Cerebellar nuclear complex (tissue), 1 donor: ENCODE measurements at places on chromosomes 7 and 10.

- no peak for DNase-seq
Observed at GRCh38 chr7:274266-274665, 15.7 kb upstream of the FOXL3 start.

GRCh38 chr7:147516391-147516790 lies 1074.2 kb upstream of the C7orf33 start:
- no peak for DNase-seq

GRCh38 chr10:60534761-60535389 lies 145.2 kb upstream of the ANK3 start:
- no peak for DNase-seq

- DNase-seq, result no peak
Observed at GRCh38 chr7:35831208-35831607, 30.4 kb downstream of the SEPTIN7 start.

- no peak for DNase-seq
Observed at GRCh38 chr10:94617389-94617944, 66.1 kb upstream of the CYP2C18 start.

DNA sequence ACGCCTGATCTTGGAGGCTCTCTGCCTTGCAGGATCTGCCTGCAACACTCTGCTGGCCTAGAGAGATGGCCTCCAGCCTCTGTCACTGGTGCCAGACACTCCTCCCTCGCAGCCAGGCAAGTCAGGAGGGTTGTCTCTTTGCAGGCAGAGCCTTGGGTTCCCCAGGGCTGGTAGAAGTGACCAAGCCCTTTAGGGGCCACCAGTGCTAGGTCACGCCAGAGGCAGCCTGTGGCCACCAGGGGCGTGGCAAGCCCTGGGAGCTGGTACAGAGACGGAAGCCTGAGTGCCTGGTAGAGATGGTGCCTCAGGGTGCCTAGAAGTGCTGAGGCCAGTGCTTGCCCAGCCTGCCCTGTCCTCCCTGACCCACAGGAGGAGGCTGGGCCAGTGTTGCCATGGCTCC lies 9.1 kb downstream of the ADCYAP1R1 start:
- DNase-seq, result no peak

DNA sequence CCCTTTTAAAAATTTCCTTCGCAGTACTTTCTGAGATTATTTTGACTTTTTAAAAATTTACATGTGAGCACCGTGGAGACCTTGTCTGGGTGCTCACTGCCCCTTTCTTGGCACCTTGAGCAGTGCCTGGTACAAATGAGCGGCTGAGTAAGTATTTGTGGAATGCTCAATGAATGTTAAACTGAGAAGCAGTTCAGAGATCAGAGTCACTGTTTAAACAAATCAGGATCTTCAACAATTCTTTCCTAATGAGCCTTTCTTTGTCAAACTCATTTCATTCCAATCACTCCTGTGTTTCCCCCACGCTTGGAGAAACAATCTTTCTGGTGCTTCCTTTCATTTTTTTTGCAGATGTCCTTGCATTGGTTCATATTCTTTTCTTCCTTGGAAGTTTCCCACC lies 611.3 kb upstream of the GALNT17 start:
- no peak for DNase-seq

DNA sequence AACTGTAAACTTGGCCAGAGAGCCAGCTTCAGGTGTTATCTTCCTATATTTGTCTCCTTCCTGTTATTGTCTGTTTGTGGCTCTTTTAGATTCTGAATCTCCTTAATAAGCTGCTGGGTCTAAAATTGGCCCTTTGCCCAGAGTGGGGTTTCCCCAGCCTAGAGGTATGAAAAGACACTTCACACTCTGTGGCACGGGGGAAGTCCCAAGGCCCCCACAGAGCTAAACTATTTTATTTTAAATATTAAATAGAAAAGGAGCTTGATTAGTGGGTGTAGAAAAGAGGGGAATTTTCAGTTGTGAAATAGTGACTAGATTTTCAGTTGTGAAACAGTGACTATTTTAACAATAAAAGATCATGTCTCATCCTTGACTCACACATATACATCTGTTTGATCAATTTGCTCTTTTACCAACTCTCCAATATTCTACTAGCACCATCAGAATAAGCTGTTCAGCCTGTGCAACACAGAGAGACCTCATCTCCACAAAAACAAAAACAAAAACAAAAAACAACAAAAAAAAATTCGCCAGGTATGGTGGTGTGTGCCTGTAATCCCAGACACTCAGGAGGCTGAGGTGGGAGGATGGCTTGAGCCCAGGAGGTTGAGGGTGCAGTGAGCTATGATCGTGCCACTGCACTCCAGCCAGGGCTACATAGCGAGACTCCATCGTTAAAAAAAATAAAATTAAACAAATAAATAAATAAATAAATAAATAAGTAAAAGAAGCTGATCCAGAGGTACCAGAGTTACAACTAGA lies 24.9 kb upstream of the ADO start:
- no peak for DNase-seq

DNA sequence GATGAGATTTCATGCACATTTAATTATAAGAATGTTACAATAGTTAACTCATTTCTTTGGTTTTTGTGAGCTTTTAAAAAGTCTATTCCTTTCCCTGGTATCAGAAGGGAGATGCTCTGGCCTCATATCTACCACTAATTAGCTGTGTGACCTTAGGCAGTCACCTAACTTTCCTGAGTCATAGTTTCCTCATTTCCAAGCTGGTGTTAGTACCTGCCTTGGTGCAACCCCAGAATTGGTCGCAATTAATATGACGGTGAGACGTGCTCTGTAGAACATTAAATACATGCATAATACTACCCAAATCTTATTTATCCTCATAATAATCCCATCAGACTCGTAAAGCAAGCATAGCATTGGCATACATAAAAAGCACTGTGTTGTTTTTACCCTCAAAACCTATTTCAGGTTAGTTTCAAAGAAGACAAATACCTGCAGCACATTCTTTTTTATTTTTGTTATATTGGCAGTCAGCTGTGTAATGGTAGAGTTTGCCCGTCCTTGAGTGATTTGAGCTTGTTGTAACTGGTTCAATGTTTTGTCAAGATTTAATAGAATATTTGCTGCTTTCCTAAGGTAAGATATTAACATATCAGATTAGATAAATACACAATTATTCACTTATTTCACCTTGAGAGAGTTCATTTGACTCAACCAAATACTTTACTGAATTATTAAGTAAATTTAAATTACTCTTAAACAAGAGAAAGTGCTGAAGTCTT lies 31.0 kb upstream of the LAMB1 start:
- DNase-seq, result no peak

DNA sequence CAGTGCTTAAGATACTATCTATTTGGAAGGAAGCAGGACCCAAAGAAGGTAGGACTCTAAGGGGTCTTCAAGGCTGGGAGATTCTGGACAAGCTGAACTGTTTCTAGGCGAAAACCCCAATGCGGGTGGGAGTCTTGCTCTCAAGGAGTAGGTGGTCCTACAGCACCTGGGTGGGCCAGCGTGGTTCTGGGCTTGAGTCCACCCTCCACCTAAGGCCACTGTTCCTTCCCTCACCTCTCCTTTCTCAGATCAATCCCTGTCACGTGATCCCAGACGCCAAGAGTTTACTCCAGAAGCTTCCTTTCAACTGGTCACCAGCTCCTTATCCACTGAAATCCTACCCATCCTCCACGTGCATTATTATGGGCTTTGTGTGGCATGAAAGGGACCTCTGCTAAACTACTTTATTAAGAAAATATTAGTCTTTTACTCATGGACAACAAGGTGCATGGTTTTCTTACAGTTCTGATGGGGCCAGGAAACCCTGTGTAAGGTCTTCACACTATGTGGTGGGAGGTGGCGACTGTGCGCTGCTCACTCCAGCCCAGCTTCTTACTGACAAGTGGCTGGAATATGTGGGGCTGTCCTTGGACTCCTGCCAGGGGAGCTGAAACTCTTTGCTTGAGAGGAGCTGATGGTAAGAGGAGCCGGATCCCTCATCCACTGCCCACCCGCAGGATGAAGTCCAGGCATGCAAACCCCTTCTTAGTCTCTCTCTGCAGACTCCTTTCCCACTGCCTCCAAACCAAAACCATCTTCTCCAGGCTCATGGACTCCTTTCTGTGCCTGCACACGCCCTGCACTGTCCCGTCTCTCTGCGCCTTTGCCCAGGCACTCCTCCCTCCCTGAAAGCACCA lies 1.6 kb downstream of the ZNF746 start:
- DNase-seq, result no peak

DNA sequence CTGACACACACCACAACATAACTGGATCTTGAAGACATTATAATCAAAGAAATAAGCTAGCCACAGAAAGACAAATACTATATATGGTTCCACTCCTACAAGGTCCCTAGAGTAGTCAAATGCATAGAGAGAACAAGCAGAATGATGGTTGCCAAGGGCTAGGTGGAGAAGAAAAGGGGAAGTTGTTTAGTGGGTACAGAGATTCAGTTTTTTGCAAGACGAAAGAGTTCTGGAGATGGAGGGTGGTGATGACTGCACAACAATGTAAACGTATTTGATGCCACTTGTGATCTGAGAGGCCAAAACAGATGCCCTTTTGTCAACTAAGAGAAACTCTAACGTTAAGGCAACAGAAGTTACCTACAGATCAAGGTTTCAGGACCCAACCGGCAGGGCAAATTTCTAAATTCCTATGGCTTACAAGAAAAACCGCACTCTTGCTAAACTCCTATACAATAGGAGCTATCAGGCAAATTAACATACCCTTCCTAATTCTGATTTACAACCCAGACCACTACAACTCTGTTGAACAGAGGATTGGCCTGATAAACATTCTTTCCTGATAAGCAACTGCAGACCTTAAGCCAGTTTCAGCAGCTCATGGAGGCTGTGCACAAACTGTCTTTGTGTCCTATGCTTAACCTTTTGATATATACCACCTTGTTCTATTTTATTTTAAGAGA lies 69.0 kb downstream of the FAM107B start:
- no peak for DNase-seq

GRCh38 chr10:98684019-98684899 lies 237.5 kb upstream of the HPS1 start:
- no peak for DNase-seq

DNA sequence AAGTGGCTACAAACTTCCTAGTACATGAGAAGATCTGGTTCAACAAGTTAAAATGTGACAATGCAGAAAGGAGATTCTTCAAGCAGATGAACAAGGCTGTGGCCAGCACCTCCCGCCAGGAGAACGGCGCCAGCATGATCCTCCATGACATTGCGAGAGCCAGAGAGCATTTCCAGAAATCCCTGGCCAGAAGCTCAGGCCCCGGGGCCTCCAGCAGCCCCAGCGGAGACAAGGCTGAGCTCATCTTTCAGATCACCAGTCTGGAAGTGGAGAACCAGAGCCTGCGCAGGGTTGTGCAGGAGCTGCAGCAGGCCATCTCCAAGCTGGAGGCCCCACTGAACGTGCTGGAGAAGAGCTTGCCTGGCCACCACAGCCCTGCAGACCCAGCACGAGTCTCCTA lies 40.1 kb upstream of the ZNF273 start:
- DNase-seq, result no peak

GRCh38 chr7:148344406-148344805 lies 246.2 kb upstream of the C7orf33 start:
- DNase-seq, result no peak

GRCh38 chr7:21543528-21544302 lies 876 bp downstream of the DNAH11 start:
- no peak for DNase-seq

GRCh38 chr7:98840722-98841121 lies 29.1 kb downstream of the TMEM130 start:
- DNase-seq, result no peak

GRCh38 chr10:43043342-43043772 lies 33.5 kb upstream of the RET start:
- no peak for DNase-seq

DNA sequence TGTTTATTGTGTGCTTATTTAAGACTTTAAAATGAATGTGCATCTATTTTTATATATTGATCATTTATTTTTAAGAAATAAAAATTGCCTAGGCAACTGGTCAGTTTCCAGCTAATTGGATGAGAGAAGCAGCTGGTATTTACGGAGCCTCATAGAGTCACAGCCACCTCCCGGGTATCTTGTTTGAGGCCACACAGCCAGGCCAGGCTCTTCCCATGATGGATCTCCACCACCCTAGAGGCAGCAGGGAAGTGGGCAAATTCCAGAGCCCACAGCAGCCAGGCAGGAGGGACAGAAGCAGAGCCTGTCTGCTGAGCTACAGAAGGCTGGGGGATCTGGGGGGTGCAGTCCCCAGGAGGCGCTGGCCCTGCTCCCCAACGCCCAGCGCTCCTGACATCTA lies 61.6 kb downstream of the CLEC2L start:
- DNase-seq, result no peak

DNA sequence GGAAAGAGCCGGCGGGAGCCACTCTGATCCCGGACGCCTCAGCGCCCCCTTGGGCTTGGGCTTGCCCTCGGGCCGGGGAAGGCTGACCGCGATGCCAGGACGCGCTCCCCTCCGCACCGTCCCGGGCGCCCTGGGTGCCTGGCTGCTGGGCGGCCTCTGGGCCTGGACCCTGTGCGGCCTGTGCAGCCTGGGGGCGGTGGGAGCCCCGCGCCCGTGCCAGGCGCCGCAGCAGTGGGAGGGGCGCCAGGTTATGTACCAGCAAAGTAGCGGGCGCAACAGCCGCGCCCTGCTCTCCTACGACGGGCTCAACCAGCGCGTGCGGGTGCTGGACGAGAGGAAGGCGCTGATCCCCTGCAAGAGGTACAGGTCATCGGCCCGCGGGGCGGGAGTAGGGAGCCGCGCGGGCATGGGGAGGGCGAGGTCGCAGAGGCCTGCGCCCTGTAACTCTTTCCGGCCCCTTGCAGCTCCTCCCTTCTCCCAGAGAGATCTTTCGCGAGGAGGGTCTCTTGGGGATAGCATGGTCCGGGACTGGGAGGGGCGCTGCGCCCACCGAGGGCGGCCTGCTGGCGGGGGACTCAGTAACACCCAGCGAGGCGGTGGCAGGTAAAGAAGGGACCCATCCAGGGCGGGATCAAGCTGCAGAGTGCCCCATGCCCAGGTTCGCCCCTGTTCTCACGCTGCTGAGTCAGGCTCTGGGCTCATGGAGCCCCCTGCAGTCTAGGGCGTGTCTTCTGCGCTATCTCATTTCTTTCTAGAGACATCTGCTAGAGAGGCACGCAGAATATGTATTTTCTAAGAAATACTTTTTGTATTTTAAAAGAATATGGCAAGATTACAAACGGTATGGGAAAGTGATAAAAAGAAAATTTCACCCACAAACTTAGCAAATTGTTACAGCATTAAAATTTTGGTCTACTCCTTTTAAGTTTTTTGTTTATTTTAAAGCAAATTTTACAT lies 687 bp downstream of the EPDR1 start:
- no peak for DNase-seq

DNA sequence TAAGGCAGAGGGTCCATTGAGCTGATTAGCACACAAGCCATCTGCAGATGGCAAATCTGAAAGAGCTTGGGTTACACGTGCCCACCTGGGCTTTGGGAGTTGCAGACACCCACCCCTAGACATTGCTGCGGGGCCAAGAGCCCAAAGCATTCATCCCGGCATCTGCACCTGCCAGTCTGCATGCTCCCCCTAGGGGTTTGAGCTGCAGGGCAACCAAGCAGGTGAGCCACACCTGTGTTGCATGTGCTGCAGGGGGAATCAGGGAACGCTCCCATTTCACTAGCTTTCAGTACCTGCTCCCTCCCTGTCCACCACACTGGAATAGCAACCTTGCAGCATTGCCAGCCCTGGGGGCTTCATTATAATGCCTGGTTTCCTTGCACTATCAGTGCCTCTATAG lies 21.1 kb downstream of the C7orf33 start:
- no peak for DNase-seq
